ENCODE measurements at places on chromosomes 12 and 14.
A peak's percentile ranks its signal among the peaks of the same experiment; 100 is the strongest.

GRCh38 chr12:52915637-52916036 lies 10.8 kb upstream of the KRT8 start:
- DNase-seq, result no peak

DNA sequence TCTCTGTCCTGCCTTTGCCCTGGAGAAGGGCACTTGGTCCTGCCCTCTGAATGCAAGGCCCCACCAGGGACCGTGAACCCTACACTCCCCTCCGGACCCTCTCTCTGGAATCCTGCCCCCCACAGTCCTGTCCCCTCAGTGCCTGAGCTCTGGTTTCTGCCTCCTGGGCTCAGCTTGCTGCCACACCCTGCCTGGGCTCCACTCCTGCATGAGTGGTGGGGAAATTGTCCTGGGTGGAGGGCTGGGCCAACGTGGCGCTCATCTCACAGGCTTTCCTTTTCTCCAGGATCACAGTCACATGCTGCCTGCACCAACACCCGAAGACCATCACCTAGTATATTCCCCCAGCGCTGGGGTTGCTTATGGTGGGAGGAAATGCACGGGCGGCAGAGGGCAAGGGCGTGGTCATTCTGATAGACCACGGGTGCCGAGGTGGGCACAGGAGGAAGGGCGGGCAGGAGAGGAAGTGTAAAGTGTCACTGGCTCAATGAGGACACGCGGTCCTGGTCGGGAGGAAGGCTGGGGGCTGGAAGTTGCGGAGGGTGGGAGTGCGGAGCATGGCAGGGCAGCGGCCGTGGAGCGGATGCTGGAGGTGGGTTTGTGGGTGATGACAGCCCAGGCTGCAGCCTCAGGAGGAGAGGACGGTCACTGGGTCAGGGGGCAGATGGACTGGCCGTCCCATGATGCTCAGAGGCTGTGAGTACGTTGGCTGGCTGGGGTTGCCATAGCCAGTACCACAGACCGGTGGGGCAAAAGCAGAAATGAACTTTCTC lies 99.5 kb downstream of the KIF26A start:
- DNase-seq, result no peak

- peak; percentile 46 for DNase-seq
Observed at GRCh38 chr12:112198120-112198733, 72.9 kb downstream of the TRAFD1 start.

DNA sequence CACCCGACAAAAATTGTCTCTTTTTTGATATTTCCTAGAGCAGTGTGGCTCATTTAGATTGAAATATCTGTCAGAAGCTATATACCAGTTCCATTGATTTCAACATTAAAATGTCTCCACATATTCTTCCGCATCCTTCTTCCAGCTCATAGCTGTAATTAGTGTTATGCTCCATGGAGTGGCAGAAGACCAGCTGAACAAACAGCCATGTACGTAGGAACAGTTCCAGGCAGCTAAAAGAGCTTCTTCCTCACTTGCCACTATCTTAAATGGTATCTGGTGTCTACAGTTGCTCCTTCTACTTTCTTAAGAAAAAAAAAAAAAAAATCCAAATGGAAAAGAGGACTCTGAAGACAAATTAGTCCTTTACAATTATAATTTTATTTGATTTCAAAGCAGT lies 848.0 kb downstream of the DIO2 start:
- no peak for DNase-seq

DNA sequence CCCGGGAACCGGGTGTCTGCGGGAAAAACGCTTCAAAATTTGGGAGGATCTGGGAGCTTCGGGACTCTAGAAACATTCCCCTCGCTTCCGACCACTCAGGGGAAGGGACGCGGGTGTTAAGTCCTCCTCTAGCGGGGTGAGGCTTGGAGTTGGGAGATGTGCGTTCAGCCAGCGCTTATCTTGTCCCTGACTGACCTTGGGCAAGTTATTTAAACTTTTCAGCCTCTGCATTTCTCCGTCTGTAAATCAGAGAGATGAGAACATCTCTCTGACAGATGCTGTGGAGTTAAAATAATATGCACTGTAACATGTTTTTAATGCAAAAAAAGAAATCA lies 76.9 kb upstream of the ANO4 start:
- no peak for DNase-seq

DNA sequence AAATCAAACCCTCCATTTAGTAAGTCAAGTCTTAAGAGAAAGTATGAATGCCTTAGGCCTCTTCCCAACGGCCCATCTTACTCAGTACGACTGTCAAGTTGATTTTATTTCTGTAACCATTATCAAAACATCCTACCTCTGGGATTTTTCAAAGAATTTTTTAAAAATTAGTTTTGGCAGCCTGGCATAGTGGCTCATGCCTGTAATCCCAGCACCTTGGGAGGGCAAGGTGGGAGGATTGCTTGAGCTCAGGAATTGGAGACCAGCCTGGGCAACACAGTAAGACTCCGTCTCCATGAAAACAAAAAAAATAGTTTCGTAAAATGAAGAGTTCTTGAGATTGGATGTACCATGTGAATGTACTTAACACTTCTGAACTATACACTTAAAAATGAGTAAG lies 4.1 kb downstream of the FGD6 start:
- no peak for DNase-seq

DNA sequence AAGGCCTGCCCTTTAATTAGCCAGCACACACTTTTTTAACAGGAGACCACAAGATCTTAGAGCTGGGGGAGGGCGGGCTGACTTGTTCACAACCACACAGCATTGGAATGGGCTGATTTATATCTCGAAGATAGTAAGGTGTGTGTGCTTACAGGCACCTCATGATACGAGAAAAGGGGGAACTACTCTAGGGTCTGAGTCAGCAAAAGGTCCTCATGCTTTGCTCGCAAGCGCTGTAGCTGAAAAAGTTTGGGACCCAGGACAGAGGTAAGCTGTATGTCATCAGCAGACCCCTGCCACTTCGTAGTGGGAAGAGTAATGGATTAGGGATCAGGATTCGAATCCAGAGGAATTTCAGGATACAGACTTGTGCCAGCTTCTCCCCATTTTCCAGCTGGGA lies 88.9 kb upstream of the RBM19 start:
- no peak for DNase-seq

DNA sequence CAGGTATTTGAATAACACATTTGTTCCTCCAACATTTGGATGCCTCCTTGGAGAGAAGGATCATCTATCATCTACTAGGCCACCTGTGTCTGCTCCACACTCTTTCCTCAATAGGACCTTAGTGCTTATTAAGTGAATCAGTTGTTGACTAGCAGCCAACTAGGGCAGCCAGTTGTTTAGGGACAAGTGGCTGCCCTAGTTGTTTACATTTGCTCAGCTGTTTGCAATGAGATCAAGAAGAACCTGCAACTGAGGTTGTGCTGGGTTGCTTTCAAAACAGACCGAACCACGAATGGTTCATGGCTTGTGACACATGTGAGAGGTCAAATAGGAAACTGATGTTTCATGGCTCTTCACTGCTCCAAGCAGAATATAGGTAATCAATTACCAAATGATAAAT lies 53.8 kb downstream of the TMCC3 start:
- no peak for DNase-seq

- no peak for DNase-seq
Observed at GRCh38 chr14:73723797-73724661, 9.8 kb upstream of the PNMA1 start.

DNA sequence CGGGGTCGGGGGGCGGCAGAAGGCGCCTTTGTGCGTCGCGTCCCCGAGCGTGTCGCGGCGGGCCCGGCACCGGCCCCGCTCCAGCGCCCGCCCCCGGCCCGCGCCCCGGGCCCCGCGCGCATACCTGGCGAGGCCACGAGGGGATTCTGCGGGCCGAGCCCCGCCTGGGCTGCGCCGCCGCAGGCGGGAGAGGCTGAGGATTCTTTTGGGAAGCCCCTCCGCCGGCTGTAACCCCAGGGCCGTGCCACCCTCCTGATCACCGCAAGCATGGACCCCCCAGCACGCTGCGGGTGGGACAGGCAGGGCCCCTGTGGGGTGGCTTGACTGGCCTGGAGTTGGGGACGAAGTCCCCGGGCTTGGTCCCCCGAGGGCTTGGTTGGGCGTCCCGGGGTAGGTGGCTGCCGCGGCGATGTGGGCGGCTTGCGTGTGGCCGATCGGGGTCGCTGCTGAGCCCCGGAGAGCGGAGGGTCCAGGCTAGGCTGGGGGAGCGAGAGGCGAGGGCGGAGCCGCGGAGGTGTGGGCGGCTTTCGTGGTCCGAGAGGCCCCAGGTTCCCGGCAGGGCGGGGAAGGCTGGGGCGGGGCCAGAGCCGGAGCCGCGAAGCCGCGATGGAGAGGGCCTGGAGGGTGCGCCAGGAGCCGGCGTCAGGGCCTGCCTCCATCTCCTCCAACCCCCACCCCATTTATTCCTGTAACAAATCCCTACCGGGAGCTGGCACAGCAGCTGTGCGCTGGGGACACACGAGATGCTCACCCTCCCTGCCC lies 28.4 kb upstream of the GPR132 start:
- peak; percentile 78 for DNase-seq

GRCh38 chr12:30840715-30841114 lies 85.8 kb upstream of the TSPAN11 start:
- no peak for DNase-seq

- DNase-seq, result peak; percentile 57
Observed at GRCh38 chr14:61252369-61253063, 28.6 kb downstream of the TMEM30B start.

DNA sequence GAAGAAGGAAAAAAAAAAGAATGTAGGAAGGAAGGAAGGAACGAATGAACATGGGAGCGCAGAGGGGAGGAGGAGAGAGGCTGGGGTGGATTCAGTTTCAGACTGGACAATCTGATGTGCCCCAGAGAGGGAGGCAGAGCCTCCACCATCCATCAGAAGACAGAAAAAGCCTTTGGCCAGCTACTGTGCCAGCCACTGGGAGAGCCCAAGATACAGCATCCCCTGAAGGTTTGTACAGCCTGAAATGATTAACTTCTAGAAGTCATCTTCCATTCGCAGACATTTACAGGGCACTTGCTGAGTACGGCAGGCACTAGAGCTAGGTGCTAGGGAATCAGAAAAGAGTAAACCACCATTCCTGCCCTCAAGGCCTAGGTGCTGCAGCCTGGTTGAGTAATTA lies 9.0 kb downstream of the PLEKHG6 start:
- no peak for DNase-seq

DNA sequence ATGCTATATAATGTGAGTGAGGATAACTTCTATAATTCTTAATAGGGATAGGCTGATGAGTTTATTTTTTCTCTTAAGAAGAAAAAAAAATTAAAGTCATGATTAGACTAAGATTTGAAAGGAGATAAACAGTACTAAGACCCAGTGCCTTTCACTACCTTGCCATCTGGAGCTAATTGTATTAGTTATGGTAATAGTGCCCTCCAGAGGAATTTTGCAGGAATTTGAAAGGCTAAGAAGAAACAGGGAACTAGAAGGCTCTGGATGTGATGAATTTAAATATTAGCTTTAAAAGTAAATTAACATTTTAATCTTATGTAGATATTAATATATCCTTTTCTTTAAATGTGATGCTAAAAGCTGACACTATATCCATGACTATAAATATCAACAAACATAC lies 36.6 kb upstream of the PIK3C2G start:
- DNase-seq, result no peak

GRCh38 chr12:89828575-89828974 lies 119.9 kb upstream of the ATP2B1 start:
- no peak for DNase-seq

GRCh38 chr12:109717390-109718357 lies 4.0 kb downstream of the FAM222A start:
- no peak for DNase-seq

GRCh38 chr14:58238252-58239243 lies 6.1 kb upstream of the PSMA3 start:
- peak; percentile 27 for DNase-seq

DNA sequence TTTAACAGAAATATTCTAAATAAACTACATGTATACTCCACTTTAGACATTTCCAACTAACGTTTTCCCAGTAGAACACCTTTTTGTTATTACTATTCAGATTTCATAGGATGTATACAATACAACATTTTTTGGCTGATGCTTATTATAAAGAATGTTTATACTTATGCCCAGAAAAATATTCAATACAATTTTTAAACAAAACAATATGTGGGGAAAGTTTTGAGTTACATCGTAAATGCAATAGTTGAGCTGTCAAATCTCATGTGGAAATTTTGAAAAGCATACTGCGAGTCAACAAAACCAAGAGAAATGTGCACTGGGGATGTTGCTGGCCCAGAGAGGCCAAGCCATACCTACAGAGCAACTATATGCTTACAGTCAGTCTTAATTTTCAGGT lies 18.2 kb upstream of the MON2 start:
- no peak for DNase-seq

DNA sequence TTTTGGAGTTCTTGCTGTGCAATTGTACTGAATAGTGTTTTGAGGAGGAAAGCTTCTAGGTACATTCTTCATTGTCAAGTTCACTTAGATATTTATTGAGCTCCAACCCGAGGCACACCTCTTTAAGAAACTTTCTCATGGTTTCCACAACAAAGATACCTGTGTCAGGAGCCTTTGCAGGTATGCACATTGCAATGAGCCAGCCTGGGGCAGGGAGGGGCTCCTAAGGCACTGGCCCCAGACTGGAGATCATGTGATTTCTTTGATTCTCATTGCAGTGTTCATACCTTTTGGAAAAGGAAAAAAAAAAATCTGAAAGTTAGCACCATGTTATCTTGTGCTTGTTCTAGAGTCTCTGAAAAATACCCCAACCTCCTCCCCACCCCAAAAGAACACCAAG lies 80.3 kb downstream of the PRMT8 start:
- DNase-seq, result no peak

DNA sequence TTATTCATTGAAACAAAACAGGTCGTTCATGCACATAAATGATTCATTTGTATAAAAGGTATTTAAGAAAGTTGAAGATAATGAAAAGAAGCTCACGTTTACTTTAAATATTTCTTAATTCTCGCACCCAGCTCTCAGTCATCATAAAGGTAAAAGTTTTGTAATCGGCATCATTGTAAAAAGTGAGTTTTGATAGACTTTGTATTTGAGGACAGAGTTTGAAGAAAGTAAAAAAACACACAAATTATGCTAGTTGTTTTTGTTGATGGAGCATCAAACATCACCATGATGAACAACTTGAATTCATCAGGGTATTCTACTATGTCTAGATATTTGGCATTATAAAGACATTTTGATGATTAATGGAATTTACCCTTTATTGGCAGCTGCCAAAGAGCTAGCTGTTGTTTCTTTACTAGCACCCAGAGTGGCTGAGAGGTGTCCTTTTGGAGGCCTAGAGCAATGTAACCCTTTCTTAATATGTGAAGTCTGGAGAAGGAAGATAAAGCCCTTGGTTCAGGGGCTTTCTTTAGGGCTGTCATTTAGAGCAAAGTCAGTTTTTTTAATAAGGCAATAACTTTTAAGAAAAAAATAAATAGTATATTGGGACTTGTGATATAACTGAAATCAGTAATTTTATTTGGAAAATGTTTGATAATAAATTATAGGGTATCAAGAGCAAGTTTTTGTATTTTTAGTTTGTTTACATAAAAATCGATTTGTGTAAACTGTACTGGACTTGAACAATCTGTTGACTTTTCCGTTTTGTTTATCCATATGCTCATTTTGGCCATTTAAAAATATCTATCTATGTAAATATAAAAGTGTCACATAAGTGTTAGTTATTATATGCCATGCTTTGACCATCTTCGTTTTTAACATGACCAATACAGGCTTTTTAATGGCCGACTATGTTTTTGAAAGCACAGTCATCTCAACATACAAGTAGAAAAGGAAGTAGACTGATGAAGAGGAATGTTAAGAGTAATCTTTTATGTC lies 7.4 kb downstream of the GLRX5 start:
- no peak for DNase-seq

GRCh38 chr12:53046655-53047220 lies 3.1 kb upstream of the TNS2 start:
- no peak for DNase-seq

GRCh38 chr12:10170216-10170615 lies 1.7 kb downstream of the OLR1 start:
- no peak for DNase-seq
